ENCODE measurements at places on chromosomes 2 and 18.

DNA sequence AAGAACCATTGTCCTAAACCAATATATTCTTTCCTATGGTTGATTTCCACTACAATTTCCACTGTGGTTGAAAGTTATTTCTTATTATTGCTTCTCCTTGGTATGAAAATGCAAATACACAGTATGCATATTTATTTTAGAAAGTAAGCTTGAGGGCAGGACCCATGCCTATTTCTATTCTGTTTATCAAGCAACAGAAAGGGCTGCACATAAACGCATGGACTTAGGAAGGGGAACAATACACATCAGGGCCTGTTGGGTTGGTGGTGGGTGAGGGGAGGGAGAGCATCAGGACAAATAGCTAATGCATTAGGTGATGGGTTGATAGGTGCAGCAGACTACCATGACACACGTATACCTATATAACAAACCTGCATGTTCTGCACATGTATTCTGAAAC, 20.7 kb downstream of the SLC4A3 start:
- no peak for DNase-seq

DNA sequence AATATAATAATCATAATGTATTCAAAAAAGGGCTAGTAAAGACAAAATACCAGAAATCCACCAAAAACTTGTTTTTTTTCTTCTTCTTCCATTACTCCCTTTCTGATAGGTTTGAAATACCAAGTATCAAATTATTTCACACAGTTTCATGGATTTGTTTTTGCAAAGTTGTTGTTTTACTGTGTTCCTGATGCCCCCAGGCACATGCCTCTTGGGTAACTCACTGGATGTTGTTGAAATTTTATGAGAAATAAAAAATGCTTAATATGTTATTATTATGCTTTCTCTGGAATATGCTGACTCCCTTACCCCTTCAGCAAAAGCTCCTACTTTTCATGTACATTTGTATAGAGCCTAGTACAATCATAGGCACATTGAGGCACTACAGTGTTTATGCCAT, 419.6 kb downstream of the NRXN1 start:
- no peak for DNase-seq

GRCh38 chr2:173831312-173832229, 133.6 kb downstream of the SP3 start:
- no peak for DNase-seq

- no peak for DNase-seq
Measured at GRCh38 chr2:121129692-121130091, 155.3 kb downstream of the TFCP2L1 start.

DNA sequence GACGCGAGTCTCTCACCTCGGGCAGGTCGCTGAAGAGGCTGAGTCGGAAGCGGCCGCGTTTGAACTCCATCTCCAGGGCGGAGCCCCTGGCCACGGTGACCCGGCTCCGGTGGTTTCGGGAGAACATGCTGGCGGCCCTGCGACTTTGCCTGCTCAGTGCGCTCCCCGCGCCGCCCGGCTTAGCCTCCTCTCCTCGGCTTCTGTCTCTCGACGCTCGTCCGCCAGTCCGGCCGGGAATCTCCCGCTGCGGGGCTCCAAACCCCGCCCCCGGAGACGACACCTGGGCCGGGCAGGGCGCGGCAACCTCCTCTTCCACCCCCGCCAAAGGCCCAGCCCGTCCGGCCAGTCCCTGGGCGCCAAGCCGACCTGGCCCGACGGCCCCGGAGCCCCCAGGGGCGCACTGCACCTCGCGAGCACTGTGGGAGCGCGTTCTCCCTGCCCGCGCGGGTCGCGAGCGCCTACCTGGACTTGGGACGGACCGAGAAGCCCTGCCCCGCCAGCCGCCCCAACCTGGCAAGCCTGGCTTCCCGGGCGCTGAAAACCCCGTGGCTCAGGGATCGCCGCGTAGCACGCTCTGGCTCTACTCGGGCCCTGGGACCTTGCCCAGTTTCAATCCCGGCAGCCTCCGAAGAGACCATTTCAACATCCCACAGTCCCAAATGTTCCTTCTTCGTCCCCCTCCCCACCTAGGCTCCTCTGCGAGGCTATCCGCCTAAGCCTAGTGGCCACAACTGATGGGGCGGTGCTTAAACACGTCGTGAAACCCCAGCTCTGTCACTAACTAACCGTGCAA, at the start of gene RTKN:
Gene RTKN, minus strand, starts transcription at position 248 of the 793 bp plus-strand sequence. Its CDS starts 121 bp downstream, at position 127.
- no peak for DNase-seq

GRCh38 chr2:127014630-127015029, 92.3 kb downstream of the BIN1 start:
- no peak for DNase-seq
